ENCODE measurements at places on chromosomes 11 and 22.

- no peak for DNase-seq
Measured at GRCh38 chr11:32100495-32100894, 9.6 kb downstream of the RCN1 start.

- no peak for DNase-seq
Measured at GRCh38 chr11:20368438-20368837, 4.9 kb downstream of the HTATIP2 start.

- no peak for DNase-seq
Measured at GRCh38 chr11:32053151-32053888, 37.6 kb upstream of the RCN1 start.

GRCh38 chr11:47248664-47249377, at the start of gene ACP2:
TSS of gene ACP2 (minus strand) at chr11:47248814. CDS start at chr11:47248789, 25 bp downstream.
- no peak for DNase-seq
